ENCODE measurements at places on chromosomes 12 and 14.

DNA sequence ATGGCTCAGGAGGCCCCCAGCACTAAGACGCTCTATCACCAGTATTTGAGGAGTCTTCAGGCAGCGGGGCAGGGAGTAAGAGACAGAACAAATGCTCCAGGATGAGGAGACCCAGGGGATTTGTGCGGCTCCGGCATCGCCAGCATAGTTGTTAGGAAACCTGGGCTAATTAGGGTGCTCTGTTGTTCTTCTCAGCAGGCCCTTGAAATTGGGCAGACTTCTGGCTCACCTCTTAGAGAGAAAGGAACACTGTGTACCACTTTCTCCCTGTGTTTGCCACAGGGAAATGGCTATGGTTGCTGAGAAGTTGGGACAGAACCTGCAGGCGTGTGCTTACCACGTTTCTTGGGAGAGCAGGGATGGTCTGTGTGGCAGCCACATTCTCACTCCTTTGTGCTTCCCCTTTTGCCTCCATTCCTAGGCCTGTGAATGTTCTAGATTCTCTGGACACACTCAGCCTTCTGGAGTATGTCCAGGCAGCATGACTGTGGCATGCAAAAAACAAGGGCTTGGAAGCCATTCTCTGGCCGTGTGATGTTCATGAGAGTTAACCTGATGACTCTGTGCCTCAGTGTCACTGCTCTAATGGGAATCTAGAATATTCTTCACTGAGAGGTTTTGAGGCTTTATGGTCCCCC lies 109.0 kb downstream of the CHST11 start:
- no peak for DNase-seq

GRCh38 chr14:34718750-34719304 lies 4.4 kb upstream of the CFL2 start:
- no peak for DNase-seq

DNA sequence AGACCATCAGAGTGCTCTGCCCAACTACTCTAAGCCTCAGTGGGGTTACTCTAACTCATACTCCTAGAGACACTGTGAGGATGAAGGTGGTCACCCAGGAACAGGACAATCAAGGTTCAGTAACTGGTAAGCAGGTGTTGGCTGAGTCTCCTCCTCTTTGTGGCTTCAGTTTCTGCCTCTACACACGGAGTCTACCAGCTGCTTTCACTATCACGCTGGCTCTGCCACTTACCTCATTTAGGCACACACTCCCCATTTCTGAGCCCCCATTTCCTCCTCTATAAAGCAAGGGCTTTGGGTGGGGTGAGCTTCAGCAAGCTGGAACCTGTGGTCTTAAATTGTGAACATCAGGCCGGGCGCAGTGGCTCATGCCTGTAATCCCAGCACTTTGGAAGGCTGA lies 7.3 kb upstream of the TCHP start:
- no peak for DNase-seq

- no peak for DNase-seq
Observed at GRCh38 chr12:6469609-6470374, 685 bp downstream of the VAMP1 start.

- DNase-seq, result no peak
Observed at GRCh38 chr12:19561411-19561961, 122.2 kb downstream of the AEBP2 start.

- no peak for DNase-seq
Observed at GRCh38 chr14:64628940-64629408, 75.2 kb upstream of the PLEKHG3 start.

GRCh38 chr14:95663226-95663797 lies 22.9 kb upstream of the TCL1B start:
- no peak for DNase-seq

- DNase-seq, result no peak
Observed at GRCh38 chr14:96953087-96953874, 156.1 kb downstream of the VRK1 start.

DNA sequence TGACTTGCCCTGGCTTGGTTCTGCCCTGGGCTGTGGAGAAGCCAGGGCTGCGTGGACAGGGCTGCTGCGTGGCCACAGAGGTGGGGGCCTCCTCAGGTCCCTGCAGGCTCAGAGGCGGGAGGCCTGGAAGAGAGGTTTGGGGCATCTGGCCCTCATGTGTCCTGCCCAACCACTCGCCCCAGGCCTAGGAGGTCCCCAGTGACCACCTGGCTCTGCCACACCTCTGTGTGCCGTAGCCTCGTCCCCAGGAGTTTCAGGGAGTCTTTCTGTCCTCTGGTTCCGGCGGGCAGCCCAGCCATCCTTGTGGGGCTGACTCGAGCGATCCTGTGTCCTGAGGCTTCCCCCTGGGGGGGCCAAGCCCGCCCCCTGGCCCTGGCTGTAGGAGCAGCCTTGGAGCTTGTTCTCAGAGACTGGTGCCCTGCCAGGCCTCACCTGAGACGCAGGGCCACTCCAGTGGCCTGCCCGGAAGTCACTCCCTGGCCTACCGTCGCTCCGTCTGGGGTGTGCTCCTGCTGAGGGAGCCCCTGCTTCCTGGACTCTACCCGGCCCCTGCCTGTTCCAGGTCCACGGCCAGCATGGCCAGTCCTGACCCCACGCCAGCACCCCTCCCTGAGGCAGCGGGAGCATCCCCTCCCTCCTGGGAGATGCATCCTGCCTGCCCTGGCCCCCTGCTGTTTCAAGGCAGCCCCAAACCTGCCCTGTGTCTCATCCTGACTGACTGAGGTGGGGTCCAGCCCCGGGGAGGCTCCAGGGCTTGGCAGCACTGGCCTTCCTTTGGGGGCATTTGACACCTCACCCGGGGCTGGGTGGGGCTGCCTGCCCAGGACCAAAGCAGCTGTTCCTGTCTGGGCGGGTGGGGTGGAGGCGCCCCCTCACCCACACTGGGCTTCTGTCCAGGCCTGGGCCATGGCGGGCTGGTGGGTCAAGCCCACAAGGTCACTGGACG lies 13.9 kb downstream of the ASPG start:
- DNase-seq, result no peak

- DNase-seq, result no peak
Observed at GRCh38 chr12:117011988-117012805, 87.0 kb downstream of the TESC start.

DNA sequence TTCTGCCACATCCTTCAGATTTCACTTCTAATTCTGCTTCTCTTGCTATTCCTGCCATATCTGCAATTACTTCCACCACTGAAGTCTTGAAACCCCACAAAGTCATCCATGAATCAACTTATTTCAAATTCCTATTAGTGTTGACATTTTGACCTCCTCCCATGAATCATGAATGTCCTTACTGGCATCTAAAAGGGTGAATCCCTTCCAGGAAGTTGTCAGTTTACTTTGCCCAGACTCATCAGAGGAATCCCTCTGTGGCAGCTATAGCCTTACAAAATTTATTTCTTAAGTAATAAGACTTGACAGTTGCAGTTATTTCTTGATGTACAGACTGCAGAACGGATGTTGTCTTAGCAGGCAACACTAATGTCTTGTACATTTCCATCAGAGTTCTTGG lies 162.9 kb downstream of the PCNX1 start:
- DNase-seq, result no peak
